Germinal center (tissue), 1 donor: ENCODE measurements at places on chromosomes 13 and 19.

DNA sequence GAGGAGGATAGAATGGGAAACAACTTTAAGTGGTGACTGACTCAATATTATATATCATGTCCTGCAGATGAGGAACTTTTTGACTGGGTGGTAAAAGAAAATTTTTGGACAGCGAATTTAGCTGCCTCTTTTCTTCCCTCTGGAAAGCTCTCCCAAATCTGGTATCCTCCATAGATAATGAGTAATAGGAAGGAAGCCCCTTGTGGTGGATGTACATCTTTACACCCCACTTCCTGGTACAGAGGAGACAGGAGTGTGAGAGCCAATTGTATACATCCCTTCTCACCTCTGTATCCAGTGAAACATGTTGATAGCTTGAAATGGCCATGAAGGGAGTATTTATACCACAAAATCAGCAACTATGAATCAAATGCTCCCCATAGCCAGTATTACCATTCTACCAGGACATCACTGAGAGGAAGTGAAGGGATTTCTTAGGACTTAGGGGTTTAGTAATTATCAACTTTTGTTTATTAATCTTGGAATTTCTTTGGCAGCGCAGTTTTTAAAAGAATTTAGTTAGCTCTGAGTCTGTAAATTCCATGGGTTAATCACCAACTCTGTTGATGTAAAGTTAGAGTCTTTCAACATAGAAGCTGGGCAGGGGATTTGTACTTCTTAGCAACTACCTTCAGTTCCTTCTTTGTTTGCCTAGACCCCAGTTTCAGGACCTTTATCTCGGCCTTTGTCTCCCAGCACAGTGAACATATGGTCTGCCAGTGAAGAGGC lies 17.0 kb upstream of the TDRD3 start:
- no peak for DNase-seq

GRCh38 chr19:52527956-52528351 lies 486 bp downstream of the ZNF808 start:
- no peak for DNase-seq

- DNase-seq, result no peak
Measured at GRCh38 chr13:33556828-33557227, 261.1 kb upstream of the RFC3 start.

- DNase-seq, result no peak
Measured at GRCh38 chr19:48798937-48799336, 11.9 kb downstream of the BCAT2 start.

DNA sequence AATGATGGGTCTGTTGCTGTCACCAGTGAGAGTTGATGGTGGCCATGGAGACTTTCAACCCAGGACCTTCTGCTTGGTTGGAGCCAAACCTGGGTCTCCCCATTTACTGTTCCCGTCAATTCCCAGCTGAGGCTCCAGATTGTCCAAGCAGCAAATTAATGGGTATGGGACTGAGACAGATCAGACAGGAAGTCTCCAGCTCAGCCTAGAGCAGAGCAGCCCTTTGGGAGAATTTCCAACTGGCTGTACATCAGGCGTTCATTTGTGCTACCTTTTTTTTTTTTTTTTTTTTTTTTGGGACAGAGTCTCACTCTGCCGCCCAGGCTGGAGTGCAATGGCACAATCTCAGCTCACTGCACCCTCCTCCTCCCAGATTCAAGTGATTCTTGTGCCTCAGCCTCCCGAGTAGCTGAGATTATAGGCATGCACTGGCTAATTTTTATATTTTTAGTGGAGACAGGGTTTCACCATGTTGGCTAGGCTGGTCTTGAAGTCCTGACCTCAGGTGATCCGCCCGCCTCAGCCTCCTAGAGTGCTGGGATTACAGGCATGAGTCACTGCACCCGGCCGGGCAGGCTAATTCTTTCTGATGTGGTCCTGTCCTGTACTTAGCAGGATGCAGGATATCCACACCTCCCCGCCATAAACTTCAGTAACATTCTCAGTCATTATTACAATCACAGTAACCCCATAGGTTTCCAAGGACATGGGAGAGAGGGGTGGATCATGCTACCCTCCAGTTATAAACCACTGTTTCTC lies 9.3 kb downstream of the MAP3K10 start:
- no peak for DNase-seq
